Mammary epithelial cell (primary cell): ENCODE measurements at places on chromosomes 4 and X.

- DNase-seq = no peak
Observed at GRCh38 chrX:9466124-9466495, 1.3 kb downstream of the TBL1X start.

DNA sequence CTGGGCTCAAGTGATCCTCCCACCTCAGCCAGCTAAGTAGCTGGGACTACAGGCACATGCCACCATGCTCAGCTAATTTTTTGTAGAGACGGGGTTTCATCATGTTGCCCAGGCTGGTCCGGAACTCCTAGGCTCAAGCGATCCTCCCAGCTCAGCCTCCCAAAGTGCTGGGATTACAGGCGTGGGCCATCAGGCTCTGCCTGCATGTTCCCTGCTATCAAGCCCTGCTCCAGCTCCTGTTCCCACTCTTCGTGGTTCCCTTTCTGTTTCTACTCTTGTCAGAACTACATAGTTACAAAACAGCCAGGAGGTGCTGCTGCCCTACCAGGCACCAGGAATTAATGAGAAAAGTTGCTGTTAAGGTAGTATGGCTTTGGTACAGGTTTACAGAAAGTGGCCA is 8.7 kb downstream of the TIMP1 start:
- no peak for DNase-seq

- peak; percentile 23 for DNase-seq
Observed at GRCh38 chr4:11426731-11427120, 2.0 kb downstream of the HS3ST1 start.

DNA sequence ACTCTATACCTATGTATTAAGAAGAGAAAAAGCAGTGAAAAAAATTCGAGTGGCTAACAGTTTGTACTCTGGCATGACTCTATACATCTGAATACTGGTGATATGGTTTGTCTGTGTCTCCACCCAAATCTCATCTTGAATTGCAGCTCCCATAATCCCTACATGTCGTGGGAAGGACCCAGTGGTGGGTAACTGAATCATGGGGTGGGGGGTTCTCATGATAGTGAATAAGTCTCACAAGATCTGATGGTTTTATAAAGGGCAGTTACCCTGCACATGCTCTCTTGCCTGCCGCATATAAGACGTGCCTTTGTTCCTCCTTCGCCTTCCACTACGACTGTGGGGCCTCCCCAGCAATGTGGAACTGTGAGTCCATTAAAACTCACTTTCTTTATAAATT is 70.4 kb downstream of the LRBA start:
- DNase-seq = no peak

DNA sequence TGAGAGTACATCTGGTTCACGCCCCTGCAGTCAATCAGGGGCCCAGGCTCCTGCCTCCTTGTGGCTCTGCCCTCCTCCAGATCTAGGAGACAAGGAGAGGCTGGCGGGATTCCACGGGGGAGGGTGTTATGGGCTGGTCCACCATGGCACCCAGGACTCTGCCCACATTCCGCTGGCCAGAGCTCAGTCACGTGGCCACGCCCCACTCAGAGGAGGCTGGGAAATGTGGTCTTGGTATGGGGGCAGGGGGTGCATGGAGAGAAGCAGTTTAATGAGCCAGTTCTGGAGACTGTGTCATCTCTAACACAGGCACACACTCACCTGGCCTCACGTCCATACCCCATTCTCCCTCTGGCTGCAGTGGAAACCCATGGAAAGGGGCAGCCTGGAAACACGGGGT is 31.5 kb upstream of the PSAPL1 start:
- no peak for DNase-seq

DNA sequence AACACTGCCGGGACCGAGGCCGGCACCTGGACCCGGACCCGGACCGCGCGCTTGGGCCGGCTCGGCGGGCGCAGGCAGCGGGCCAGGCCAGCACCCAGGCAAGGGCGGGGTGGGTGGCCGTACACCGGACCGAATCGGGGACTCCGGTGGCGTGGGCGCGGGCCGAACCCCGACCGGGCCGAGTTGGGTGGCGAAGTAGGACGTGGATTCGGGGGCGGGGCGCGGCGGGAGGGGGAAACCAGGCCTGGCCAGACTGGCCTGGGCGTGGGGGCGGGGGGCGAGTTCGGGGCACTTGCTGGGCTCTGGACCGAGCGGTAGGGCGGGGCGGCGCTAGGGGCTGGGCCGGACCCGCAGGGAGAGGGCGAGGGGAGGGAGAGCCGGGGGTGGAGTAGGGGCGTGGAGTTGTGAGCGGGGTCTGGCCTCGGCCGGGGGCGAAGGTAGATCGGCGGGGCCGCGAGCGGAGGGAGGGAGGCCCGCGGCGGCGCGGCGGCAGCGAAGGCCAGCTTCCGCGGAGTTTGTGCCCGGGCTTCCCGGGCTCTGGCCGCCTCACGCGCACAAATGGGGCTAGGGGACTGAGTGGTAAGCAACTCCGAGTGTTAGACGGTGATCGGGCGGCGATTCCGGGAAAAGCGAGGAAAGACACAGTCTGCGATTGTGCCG is 1.8 kb upstream of the BCORL1 start:
- DNase-seq = no peak

DNA sequence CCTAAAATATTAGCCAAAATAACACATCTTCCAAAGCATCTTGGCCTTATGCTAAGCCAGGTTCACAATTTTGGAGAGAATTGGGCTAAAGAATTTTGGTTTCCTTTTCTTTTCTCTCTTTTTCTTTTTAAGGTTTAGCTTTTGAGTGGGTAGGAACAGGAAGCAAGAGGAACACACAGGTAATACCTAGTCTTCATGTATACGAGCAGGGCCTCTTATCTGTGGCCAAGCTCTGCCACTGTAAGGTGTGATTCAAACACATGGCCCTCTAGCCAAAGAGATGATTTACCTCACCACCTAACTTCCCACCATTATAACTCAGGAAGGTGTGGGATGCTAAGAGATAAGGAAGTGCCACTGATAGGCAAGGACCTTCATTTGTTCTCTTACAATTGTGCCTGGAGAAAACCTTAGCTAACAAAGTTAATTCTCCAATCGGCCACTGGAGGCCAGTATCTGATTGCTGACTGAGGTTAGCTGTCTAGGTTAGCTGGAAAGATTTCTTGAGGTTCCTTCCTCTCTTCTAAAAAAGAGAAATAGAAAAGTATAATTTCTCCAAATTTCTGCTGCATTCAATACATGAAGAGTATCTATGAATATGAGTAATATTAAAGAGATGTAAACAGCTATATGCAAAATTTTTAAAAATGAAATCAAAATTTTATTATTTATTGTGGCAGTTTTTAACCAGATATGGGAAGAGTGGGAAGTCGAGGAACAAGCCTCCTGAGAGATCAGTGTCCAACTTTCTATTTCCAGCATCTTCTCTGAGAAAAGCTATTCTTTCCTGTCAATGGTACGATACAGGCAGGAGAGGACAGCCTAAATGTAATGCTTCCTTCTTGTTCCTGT is 30.1 kb upstream of the BBS7 start:
- peak; percentile 33 for DNase-seq

DNA sequence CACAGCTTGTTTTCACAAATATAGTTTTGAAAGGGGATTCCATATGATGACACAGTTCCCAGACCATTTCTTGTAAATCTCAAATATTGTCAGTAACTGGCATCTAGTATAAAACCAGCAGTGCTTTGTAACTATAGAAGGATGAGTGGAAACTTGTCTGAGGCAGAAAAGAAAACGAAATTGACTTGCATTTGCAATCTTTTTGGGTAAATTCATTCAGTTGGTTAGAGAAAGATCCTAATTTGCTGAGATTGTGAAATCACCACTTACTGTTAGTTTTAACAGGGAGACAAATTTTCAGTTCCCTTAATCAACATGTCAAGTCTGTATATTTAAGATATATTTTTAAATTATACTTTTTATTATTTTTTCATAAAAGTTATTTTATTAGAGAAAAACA is 71.5 kb upstream of the VEGFC start:
- no peak for DNase-seq

GRCh38 chr4:167541286-167541685 is 307.0 kb upstream of the SPOCK3 start:
- DNase-seq = no peak

DNA sequence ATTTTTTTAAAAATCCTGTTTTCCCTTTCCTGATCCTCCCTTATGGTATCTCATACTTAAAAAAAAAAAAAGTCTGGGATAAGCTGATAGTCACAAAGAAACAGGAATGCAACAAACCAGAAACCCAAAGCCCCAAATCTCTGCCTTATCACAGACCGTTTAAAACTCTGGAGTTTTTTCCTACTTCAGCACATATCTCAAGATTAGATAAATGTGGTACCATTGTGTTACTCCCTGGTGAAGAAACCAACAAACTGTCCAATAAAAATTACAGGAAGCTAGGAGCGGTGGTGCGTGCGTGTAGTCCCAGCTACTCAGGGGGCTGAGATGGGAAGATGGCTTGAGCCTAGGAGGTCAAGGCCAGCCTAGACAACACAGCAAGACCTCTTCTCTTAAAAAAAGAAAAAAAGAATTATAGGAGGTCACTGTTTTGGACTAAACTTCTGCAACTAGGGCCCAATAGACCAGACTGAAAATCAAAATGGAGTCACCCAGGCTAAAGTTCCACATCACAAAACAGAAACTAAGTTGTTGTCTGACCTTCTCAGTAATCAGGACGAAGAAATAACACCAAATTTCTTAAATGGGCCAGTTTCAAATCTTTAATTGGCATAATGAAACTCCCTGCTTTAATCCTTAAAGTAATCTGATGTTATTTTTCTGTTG is 51.9 kb downstream of the RBM47 start:
- DNase-seq = no peak

DNA sequence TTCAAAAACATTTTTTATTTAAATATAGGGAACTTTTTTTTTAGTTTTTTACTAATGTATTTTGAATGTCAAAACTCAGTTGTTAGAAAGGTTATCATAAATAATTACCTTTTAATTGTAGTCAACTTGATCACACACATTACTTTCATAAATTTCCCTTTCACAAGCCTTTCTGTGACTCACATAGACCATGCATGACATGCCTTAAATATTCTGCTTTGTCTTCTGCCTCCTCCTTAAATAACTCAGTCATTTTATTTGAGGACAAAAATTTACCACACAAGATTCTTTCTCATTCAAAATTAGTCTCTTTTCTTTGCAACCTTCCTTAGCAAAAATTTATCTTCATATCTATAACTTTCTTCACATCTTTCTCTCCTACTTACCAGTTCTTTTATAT is 219.9 kb downstream of the EVC2 start:
- DNase-seq = no peak

DNA sequence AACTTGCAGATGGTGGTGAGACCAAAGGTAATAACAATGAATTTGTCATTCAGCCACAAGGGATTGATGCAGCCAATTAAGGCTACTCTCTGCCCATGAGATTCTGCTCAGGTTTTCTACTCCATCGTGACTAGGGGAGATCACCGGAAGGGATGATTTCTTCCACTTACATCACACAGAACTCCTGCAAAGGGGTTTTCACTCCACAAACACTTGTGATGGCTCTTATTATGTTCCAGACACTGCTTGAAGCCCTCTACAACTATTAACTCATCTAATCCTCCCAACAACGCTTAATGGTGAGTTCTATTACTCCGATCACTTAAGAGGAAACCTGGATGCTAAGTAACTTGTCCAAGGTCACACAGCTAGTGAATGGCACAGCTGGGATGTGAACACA is 55.9 kb downstream of the MTNR1A start:
- DNase-seq = no peak

- peak; percentile 40 for DNase-seq
Observed at GRCh38 chr4:36064117-36064516, 180.2 kb downstream of the ARAP2 start.

GRCh38 chr4:88283661-88284438 is 511 bp downstream of the PPM1K start:
- DNase-seq = peak; percentile 75
